ENCODE measurements at places on chromosomes 7 and 10.

DNA sequence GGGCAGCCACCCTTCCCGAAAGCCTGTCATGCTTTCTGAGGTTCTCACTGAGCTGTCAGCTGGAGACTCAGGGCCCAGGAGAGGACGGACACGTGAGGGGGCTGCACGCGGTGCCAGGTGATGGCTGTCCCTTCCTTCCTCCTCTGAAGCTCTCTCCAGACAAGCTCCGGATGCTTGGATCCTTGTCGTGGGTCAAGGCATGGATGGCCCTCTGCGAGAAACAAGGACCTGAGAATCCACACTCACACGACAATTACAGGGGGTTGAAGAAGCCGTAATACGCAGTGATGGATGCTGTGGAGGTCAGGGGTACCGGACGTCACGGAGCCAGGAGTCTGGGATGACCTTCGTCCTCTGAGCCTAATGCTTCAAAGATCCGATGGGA is 170.3 kb downstream of the USP6NL start:
- DNase-seq = no peak

- DNase-seq = no peak
These were observed 75.9 kb downstream of the MYL10 start for GRCh38 chr7:101553018-101553770.

GRCh38 chr10:28220811-28221210 is 82.1 kb downstream of the MPP7 start:
- DNase-seq = no peak

DNA sequence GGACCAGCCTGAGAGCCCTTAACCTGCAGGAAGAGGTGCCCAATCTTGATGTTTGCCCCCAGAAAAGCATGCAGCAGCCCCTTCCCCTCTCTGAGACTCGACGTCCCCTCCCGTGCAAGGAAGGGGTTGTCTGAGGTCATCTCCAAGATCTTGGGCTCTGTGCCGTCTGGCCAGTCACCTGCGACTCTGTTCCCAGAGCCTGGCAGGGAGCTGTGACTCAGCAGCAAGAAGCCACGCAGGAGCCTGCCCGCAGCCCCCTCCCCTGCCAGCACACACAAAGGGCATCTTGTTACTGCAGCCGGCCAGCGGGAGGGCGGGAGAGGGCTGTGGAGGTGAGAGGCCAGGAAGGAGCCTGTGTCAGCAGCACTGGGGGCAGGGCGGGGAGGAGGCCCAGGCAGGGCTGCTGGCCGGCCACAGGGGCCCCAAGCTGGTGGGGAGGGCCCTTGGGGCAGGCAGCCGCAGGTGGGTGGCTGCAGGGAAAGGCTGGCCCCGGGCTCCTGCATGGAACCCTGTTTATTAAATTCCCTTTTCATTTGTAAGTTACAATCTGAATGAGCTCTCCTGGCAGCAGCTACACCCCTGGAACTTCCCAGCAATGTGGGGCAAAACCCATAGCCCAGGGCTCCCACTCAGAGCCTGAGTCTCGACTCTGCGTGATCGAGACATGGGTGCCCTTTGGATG is 103.7 kb upstream of the ZMIZ1 start:
- no peak for DNase-seq

DNA sequence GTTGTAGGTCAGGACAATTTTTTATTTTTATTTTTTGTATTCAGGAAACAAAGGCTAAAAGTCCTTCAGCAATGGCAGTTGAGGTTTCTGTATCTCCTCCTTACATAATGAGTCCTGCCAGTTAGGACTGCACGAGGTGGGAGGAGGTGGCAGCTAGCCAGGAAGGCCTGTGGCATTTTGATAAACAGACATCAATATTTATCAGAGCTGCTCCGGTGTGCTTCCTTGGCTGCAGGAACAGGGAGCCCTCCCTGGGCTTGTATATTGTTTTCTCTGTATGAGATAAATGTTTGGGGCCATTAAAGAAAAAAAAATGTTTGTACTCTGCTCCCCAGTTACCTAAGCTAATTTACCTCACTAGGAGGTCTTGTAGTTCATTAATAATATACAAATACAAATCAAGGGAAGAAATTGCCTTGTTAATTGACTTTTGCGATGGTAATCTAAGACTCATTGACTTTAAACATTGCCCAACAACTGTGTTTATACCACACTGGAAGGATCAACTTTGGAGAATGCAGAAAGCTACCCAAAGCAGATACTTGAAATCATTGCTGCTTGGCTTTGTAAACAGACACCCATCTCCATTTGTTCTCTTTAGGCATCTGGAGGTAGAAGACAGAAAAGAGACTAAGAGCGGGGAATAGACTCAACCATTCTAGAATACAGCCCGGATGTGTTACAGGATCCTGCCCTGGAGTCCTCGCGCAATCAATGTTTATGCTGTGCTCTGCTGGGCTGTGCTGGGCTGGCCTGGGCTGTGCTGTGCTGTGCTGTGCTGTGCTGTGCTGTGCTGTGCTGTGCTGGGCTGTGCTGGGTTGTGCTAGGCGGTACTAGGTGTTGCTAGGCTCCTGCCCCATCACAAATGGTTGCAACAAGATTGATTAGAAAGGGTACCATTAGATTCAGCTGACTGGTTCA is 36.5 kb upstream of the PDZD8 start:
- no peak for DNase-seq

DNA sequence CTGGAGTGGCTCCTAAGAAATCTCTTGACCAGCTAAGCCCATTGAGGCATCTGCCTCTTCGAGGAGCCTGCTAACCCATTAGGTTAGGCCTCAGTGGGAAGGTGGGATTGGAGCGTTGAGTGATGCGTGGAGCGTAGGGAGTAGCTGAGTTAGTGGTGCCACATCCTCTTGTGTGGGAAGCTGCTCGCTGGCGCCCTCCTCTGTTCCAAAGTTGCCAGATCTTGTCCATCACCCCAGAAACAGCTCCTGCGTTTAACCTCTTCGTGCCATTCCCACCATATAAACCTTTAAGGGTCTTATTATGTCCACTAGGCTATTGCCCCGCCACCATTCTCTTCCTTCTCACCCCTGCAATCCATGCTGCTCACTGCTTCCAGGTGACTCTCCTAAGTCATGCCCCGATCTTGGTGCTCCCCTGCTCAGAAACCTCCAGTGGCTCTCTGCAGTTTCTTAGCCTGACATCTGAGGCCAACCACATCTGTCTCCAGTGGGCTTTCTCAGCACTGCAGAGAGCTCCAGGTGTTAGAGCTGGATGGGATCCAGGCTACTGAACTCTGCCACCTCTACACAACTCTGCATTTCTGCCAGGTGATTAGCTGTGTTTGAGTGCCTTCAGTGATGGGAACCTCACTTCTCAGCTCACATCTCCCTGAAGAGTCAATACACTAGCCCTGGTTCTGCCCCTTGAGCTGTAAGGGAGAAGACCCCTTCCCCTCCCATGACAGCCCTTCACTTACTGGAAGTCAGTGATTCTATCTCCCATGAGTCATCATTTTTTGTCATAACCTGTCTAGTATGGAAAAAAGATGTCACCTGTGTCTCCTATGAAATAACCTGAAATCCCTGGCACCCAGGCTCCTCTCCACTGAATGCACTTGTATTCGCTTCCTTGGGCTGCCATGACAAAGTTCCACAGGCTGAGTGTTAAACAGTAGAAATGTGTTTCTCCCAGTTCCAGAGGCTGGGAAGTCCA is 65.0 kb upstream of the FGFR2 start:
- no peak for DNase-seq

- no peak for DNase-seq
These were observed 51.5 kb downstream of the MAD1L1 start for GRCh38 chr7:2181077-2181854.

DNA sequence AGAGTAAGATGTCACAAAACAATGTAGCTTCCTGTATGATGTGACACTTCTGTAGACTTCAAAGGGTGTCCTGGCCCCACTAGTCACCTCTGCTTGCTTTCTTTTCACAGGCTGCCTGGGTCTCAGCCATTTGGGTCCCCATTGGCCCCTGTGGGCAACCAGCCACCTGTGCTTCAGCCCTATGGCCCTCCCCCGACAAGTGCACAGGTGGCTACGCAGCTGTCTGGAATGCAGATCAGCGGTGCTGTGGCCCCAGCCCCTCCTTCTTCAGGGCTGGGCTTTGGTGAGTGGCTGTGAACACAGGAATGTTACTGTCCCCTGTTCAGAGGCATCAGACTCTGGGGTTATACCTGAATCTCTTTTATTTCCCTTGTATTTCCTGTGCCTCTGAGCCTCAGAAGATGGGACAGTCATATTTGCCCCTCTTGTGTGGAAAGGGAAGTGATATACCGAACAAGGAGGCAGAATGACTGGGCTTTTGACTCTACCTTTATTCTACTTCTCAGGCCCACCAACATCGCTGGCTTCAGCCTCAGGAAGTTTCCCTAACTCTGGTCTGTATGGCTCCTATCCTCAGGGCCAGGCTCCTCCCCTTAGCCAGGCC is 15.4 kb downstream of the SEC24C start:
- no peak for DNase-seq

- no peak for DNase-seq
These were observed 25.8 kb upstream of the ZRANB1 start for GRCh38 chr10:124916098-124916584.

All from inflammatory macrophage (primary cell).